ENCODE measurements at places on chromosomes 1 and 21.

- peak; percentile 50 for DNase-seq
Measured at GRCh38 chr1:156383023-156383422, 14.0 kb downstream of the RHBG start.

DNA sequence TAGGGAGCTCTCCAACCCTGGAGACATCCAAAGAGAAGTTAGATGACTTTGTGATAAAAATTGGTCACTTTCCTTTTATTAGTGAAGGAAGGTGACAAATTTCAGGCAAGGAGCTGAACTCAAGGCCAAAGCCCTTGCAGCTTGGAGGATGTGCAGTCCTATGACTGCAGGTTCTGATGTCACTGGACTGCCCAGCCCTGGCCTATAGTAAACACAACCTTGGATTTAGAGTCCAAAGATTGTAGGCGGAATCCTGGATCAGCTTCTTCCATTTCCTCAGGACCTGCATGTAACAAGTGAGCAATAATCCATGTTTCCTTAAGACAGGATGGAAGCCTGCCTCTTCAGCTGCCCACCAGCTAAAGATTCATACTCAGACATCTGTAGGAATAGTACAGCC lies 169.3 kb upstream of the ZC3H12A start:
- no peak for DNase-seq

DNA sequence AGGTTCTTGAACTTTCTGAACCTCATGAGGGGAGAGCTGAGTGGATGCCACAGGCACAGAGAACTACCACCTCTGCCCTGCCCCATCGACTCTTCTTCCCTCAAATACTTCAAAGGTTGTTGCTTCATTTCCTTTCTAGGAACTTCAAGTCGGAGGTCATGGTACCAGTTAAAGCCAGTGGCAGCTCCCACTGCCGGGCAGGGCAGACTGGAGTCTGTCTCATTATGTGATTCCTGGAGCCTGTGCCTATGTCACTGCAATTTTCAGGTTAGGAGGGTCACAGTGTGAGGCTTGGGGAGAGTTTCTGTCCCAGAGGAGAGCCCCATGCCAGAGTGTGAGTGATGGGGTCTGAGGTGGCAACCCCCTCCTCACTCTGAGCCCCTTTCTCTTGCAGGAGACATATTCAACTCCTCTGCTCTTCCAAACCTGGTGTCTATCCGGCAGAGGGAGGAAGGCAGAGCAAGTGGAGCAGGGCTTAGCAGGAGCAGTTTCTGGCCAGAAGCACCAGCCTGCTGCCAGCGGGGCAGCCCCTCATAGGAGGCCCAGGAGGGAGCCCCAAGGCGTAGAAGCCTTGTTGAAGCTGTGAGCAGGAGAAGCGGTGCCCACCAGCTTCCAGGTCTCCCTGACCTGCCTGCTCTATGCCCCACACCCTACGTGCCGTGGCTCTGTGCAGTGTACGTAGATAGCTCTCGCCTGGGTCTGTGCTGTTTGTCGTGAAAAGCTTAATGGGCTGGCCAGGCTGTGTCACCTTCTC lies 29.3 kb downstream of the CAMK1G start:
- no peak for DNase-seq

DNA sequence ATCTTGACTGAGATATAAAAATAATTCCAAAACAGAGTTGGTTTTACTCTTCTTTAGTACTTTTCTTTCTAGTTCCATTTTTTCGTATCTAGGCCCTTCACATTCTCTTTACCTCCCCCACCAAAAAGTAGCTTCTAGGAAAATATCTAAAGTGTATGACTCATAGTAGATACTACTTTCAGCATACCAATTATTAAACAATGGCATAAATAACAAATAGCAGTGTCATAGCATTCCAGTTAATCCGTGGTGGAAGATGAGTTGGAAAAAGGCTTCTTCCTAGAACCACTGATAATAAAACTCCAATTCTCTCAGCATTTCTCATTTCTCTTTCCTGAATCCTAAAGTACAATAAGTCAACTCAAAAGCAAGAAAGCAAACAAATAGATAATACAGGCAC lies 859.0 kb upstream of the B3GALT2 start:
- DNase-seq: no peak

GRCh38 chr1:81114191-81114590 lies 686.5 kb upstream of the ADGRL2 start:
- DNase-seq: no peak

DNA sequence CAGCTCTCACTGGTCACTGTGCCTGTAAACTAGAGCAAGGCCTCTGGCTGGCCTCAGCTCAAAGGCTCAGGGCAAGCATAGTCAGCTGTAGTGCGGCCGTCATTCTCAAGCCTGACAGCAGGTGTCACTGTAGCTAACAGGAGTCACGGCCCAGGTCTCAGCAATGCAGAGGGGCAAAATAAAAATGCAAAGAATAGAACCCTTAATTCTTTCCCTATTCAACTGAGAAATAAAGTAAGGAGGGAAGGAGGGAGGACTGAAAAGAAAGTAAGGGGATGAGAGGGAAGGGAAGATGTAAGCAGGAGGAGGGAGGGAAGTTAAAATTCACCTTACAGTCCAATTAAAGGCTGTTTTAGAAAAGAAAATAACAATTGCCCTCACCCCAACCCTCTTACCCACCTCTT lies 106.1 kb downstream of the KIAA0319L start:
- DNase-seq: peak; percentile 38

DNA sequence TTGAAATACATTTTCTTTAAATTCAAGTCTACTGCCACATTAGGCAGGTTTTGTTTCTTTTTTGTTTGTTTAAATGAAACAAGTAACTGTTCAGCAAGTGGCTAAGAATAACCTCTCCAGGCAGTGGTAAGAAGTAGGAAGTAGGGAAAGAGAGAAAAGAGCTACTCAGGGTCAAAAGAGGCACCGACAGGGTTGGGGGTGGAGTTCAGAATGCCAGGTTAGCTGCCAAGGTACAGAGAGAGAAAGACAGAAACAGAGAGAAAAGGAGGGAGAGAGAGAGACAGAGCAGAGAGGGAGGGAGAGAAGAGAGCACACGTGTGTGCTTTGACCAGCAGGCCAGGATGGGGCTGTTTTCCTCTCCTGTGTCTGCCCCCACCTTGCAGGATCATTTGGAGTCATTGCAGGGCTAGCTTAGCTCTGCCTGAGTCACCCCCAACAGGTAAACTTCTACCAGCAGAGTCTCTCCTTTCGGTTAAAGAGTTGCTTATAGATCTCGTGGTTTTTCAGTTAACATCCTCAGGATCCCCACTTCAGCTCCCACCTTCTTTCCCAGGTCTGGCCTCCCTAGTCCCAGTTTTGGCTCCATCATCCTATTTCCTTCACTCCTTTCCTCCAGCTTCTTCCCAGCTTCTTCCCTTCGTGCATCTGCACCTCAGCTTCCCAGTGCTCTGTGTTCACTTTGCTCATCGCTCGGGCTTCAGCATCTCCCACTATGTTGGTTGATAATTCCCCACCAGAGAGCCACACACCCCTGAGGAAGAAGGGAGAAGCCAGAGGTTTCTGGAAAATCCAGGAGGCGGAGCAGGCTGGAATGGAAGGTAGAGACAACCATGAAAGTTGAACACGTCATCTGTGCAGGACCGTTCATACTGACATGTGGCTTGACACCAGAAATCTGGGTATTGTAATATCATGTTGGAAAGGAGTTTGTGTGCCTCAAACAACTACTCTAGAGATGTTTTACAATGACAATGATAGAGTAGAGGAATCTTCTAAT lies 21.8 kb upstream of the RAB4A start:
- no peak for DNase-seq

GRCh38 chr1:212955961-212956620 lies 5.8 kb downstream of the VASH2 start:
- DNase-seq: no peak

DNA sequence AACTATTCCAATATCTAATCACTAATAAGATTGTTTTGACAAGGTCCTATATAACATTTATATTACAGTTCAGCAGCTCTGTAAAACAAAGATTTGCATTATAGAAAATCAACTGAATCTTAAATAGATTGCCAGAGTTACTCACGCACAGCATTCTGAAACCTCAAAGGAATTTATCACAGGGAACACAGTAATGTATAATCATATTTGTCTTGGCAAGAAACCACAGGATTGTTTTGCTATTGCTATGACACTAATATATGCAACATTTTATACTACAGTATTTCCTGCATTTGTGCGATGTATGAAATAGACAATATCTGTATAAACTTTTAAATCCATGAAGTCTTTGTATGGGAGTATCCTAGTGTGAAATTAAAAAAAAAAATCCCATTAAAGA lies 101.4 kb downstream of the PLPPR5 start:
- no peak for DNase-seq

- DNase-seq: no peak
Measured at GRCh38 chr1:188065917-188066316, 1237.2 kb downstream of the PLA2G4A start.

DNA sequence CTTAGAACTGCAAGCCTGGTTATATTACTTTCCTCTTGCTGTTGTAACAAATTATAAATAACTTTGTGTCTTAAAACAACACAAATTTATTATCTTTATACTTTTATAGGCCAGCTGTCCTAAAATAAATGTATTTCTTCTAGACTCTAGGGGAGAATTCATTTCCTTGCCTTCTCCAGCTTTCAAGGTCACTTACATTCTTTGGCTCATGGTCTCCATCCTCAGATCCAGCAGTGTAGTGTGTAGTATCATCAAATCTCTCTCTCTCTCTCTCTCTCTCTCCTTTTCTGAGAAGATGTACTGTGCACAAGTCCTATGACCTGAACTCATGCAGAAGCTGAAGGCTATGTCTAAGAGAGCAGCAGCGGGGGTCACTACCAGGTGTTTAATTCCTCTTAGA lies 1510.6 kb downstream of the MRPL39 start:
- DNase-seq: no peak

GRCh38 chr1:19878637-19878985 lies 3.6 kb upstream of the OTUD3 start:
- no peak for DNase-seq

- no peak for DNase-seq
Measured at GRCh38 chr1:200048244-200048643, 20.7 kb downstream of the NR5A2 start.

DNA sequence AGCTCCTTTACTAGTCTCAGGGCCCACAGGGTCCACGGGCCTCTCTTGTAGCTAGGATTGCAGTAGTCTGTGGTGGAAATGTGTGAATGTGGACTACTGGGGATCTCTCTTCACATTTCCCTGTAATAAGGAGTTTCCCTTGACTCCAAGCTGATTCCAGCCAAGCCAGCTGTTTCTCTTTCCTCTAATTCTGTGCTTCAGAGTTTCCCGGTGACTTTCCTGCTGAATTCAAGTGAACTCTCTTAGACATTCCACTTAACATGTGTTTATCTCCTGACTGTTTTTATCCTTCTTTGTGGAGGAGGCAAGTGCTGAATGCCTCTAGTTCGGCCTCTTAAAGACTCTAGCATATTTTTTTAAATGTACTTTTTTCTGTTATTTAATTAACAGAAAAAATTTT lies 354.0 kb upstream of the RGS18 start:
- no peak for DNase-seq

- no peak for DNase-seq
Measured at GRCh38 chr1:217622042-217622441, 8.8 kb downstream of the GPATCH2 start.

DNA sequence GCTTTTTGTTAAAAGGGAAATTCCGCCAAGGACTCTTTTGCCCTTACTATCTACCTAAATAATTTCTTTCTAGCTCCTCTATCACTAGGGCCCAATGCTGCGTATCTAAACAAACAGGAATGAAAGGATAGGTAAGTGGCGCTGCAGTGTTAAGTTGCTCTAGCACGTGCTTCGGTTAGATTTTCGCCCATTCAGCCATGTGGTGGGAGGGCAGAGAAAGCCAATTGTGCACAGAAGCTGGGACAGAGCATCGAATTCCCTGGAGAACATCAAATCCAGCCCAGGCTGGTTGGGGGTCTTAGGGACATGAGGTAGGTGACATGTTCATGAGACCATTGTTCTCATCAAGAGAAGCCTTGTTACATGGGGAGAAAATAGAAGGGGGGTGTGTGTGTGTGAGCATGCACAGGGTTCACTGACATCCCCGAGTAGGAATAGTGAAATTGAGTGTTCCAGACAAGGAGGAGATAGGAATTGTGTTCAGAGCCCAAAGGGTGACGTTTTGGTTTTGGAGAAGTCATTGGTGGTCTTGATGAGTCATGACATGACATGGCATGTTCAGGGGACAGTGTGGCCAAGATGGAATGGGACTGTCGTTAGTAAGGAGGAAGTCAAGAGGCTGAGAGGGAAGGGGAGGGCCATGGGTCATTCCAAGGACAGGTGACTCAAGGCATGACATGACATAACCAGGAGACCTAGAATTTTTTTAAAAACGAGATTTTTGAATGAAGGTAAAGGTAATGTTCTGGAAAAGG lies 107.1 kb downstream of the TLR5 start:
- no peak for DNase-seq

- no peak for DNase-seq
Measured at GRCh38 chr1:161905269-161905884, 118.3 kb downstream of the OLFML2B start.

DNA sequence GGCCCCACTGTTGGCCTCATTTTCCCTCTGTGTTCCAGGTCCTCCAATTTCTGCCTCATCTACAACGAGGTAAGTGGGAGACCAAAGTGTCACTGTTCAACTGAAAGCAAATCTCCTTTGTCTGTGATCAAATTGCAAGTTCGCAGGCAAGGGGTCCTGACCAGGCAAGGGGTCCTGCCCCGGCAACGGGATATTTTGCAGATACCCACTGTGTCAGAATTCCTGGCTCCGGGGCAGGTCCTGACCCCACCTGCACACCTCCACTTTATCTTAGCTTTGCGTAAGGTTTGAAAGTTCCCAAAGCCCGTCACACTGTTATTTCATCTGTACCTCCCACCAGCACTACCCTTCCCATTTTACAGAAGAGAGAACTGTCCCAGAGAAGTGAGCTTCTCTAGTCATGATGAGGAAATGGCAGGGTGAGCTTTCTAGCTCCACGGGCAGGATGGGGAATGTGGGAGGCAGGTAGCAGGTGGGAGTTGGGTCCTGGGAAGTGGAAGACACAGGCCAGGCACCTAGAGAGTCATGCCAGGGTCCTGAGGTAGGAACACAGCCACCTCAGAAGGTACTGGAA lies 32.0 kb upstream of the CSF1 start:
- DNase-seq: no peak

All from NCI-H1930 (cell line).